ENCODE measurements at places on chromosomes 6 and 20.
A peak's percentile ranks its signal among the peaks of the same experiment; 100 is the strongest.

DNA sequence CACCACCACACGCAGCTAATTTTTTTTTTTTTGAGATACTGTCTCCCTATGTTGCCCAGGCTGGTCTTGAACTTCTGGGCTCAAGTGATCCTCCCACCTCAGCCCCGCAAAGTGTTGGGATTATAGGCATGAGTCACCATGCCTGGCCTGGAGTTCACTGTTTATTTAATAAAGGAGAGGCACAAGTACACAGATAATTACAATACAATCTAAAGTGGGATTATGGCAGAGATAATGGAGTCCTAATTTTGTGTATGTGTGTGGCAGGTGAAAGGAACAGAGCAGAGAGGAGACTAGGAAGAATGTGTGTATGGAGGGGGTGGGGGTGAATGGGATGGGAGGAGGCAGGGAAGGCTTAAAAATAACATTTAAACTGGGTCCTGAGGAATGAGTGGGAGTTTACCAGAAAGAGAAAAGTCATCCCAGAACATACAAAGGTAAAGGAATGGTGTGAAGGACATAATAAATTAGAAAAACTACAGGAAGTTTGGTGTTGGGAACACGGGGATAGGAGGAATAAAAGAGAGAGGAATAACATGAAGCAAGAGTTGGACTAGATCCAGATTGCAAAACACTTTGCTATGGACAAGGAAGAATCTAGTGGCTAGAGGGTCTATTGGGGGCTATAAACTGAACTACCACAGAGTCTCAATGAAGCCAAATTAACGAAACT lies 4.4 kb downstream of the NCOA5 start:
- H3K4me1 ChIP-seq = peaks cover 2% of the 10 kb centered on the region
- no peak for DNase-seq
- H3K36me3 ChIP-seq = no peaks in the 10 kb centered on the region
- H3K27ac ChIP-seq = no peak overlapping the region
- H3K27me3 ChIP-seq = no peaks in the 10 kb centered on the region

- no peaks in the 10 kb centered on the region for H3K27me3 ChIP-seq
- peak; percentile 52 for DNase-seq
- H3K36me3 ChIP-seq = no peaks in the 10 kb centered on the region
- H3K4me3 ChIP-seq = peak overlapping the region; percentile 69
- H3K4me1 ChIP-seq = no peaks in the 10 kb centered on the region
- no peak overlapping the region for H3K27ac ChIP-seq
Observed at GRCh38 chr20:3092611-3093379, 8.3 kb upstream of the AVP start.

- H3K4me1 ChIP-seq = no peaks in the 10 kb centered on the region
- no peaks in the 10 kb centered on the region for H3K27me3 ChIP-seq
- H3K36me3 ChIP-seq = no peaks in the 10 kb centered on the region
- DNase-seq = no peak
- no peak overlapping the region for H3K4me3 ChIP-seq
Observed at GRCh38 chr6:76166297-76166696, 93.8 kb upstream of the IMPG1 start.

DNA sequence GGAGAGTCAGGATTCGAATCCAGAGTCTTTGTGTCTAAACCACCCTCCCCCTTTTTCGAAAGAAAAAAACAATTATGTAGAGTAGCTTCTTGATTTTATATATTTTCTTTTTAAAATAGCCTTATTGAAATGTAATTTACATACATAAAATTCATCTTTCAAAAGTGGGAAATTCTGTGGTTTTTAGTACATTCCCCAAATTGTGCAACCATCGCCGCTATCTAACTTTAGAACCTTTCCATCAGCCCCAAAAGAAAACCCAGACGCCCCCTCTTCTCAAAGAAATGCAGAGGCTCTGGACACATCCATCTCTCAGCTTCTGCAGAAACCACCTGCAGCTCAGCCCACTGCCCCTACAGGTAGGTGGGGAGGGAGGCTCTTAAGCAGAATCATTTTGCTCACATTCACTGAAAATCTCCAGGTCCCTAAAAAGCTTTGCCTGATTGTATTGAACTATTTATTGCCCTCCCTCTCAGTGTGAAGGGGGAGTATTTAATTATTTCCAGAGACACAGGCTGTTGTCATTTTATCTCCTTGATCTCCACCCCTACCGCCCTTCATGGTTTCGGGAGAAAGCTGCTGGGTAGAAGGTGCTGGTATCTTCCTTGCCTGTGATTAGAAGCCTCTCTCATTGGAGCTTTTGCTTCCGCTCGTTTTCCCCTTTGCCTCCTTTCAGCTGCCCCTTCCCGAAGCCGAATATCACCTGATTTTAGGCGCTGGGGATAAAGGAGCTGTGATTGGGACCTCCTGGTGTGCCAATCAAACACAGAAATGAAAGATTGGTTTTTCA lies 68.7 kb upstream of the KCNG1 start:
- no peaks in the 10 kb centered on the region for H3K27me3 ChIP-seq
- peak overlapping the region; percentile 54 for H3K4me3 ChIP-seq
- H3K36me3 ChIP-seq = no peaks in the 10 kb centered on the region
- no peak for DNase-seq
- no peaks in the 10 kb centered on the region for H3K4me1 ChIP-seq

GRCh38 chr20:19314621-19315020 lies 102.2 kb downstream of the SLC24A3 start:
- H3K4me3 ChIP-seq = no peak overlapping the region
- DNase-seq = no peak
- no peaks in the 10 kb centered on the region for H3K27me3 ChIP-seq
- H3K27ac ChIP-seq = no peak overlapping the region
- H3K4me1 ChIP-seq = no peaks in the 10 kb centered on the region

DNA sequence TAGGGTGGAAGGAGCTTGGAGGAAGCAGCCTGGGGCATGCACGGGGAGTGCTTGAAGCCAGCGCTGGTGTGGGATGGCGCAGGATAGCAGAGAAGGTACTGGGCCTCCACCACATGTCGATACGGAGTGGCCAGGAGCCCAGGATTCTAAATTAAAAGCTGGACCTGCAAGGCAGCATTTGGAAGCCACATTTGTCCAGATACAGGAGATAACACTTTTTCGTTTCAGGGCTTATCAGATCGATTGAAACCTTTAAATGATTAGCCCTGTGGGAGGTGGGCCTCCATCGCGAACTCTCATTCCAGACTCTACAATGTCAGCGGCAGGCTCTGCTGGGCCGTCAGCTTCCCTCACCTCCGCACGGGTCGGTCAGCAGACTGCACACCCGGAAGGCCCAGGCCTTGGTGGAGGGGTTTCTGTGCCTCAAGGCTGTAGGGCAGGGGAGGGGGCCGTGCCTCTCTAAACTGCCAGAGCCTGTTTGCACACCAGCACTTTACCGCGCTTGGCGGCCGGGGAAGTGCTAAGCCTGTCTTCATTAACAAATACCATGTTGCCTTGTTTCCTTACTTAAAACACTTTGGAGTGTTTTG lies 17.9 kb downstream of the EDN3 start:
- no peak overlapping the region for H3K27ac ChIP-seq
- no peaks in the 10 kb centered on the region for H3K27me3 ChIP-seq

DNA sequence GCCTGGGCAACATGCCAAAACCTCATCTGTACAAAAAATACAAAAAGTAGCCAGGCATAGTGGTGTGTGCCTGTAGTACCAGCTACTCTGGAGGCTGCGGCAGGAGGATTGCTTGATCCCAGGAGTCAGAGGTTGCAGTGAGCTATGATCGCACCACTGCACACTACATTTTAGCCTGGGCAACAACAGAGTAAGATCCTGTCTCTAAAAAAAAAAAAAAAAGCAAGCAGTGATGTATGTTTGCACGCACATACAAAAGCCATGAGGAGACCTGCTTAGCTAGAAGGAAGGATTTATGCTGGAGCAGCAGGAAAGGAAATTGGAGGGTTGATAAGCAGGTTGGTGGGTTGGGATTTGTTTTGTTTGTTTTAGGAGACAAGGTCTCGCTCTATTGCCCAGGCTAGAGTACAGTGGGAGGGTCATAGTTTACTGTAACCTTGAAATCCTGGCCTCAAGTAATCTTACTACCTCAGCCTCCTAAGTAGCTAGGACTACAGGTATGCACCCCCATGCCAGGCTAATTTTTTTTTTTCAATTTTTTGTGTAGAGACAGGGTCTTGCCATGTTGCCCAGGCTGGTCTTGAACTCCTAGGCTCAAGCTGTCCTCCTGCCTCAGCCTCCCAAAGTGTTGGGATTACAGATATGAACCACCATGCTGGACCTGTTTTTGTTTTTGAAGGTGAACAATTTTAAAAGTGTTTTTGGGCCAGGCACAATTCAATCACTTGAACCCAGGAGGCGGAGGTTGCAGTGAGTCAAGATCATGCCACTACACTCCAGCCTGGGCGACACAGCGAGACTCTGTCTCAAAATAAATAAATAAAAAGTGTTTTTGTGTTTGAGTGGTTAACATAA lies 4.0 kb downstream of the ZSWIM3 start:
- H3K27ac ChIP-seq = no peak overlapping the region
- no peak for DNase-seq
- peaks cover 2% of the 10 kb centered on the region for H3K4me1 ChIP-seq
- H3K27me3 ChIP-seq = no peaks in the 10 kb centered on the region

- H3K4me3 ChIP-seq = no peak overlapping the region
- no peaks in the 10 kb centered on the region for H3K27me3 ChIP-seq
Observed at GRCh38 chr6:134352786-134353480, 35.0 kb upstream of the SGK1 start.
